NCI-H82 (cell line): ENCODE measurements at places on chromosomes 1 and 21.

DNA sequence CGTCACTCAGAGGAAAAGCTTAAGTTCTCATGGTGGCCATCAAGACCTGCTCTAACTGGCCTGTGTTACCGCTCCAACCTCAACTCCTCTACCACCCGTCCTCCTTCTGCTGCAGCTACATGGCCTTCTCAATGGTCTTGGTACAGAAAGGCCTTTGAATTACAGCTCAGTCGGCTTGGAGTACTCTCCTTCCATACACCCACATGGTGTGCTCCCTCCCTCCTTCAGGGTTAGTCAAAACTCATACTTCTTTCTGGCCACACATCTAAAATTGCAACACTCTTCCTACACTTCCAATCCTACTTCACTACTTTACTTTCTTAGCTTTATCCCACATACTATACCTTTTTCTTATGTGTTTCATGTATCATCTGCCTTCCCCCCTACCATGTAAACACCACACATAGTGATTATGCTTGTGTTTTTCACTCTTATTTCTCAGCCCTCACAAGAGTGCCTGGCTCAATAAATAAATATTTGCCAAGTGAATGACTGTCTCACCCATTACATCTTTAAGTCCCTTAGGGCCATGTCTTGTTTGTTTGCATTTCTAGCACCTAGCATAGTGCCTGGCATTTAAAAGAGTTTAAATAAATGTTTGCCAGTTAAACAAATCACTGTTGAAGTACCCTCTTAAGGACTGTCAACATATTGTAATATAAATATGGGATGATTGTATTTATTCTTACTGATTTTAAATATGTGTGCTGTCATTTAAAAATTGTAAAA is 37.6 kb upstream of the HMCN1 start:
- peak; percentile 62 for DNase-seq

DNA sequence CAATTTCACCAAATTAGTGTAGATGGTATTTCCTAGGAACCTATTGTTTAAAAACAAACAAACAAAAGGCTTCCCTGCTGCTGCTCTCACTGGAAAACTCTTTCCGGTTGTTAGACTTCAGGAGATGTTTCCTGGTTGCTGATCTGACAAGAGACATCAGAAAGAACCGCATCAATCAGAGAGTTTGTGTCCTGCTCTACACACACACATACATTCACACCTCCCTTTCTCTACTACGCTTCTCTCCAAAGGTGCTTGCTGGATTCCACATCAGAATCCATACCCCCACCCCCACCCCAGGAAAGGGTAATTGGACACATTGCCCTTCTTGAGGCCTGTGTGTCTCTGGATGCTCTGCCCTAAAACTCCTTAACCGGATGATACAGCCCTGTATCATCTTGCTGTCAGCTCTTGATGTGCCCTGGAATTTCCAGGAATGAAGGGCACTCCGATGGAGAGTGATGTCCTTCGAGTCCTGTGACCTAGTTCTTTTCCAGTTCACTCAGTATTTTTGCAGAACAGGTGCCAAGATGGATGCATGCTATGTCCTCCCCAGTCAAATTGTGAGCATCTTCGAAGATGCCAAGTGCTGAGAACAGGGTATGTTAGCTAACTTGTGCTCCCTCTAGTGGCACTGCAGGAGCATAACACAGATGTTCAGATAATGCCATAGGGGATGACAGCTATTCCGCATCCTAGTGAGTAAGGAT is 113.7 kb upstream of the SLC35F3 start:
- peak; percentile 86 for DNase-seq

DNA sequence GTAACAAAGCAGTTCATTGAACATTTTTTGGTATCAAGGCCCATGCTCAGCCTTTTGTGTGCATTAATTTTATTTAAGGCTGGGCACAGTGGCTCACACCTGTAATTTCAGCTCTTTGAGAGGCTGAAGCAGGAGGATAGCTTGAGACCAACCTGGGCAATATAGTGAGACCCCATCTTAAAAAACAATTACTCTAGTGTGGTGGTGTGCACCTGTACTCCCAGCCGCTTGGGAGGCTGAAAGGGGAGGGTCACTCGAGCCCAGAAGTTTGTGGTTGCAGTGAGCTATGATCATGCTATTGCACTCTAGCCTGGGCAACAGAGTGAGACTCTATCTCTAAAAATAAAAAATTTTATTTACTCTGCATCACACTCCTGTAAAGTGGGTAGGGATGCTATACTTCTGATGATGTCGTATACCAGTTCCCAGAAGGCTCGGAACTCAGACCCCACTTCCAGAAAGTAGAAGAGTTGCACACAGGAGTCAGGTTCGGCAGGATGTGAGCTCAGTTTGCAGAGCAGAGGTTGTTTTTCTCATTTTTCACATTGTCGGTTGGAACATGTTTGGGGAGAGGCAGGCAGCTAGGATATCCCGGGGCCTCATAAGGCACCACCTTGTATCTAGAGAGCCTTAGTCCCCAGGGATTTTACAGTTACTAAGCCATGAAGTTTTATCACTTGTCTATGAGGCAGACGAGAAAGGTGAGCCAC is 144.6 kb downstream of the GALNT2 start:
- DNase-seq = no peak

- no peak for DNase-seq
Measured at GRCh38 chr1:21668232-21668950, 766 bp downstream of the RAP1GAP start.

DNA sequence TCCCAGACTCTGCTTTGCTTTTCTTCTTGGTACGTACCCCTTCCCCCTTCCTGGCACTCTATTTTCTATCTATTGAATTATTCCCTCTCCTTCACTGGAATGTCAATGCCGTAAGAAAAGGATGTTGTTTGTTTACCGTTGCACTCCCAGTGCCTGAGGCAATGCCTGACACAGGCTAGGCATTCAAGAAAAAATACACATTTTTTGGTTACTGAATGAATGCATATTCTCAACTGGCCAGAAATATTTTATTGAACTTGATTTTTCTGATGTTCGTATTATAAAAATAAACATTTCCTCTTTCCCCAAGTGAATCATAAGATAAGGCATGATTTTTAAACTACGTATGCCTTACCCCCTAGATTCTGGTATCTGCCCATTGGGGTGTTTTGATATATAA is 41.2 kb downstream of the GNG12 start:
- no peak for DNase-seq

DNA sequence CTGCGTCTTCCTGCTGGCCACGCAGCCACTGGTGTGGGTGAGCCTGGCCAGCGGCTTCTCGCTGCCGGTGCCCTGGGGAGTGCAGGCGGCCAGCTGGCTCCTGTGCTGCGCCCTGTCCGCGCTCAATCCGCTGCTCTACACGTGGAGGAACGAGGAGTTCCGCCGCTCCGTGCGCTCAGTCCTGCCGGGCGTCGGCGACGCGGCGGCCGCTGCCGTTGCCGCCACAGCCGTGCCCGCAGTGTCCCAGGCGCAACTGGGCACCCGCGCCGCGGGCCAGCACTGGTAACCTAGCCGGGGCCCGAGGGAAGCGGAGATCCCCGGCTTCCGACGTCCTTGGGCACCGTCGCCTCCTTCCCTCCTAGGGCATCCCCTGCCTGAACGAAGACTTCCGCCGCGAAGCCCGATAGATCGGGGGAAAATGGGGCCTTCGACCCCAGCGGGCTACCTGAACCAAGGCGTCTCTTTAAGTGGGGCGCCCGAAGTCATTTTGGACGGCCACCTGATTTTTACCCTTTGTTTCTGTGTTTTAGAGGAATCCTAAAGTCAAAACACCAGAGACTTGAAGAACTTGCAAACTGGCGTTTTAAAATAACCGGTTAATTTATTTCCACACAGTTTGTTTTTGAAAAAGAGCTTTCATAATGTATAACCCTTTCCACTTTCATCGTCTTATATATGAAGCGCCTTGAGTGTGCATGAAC is 2.0 kb downstream of the GPR88 start:
- peak; percentile 40 for DNase-seq

DNA sequence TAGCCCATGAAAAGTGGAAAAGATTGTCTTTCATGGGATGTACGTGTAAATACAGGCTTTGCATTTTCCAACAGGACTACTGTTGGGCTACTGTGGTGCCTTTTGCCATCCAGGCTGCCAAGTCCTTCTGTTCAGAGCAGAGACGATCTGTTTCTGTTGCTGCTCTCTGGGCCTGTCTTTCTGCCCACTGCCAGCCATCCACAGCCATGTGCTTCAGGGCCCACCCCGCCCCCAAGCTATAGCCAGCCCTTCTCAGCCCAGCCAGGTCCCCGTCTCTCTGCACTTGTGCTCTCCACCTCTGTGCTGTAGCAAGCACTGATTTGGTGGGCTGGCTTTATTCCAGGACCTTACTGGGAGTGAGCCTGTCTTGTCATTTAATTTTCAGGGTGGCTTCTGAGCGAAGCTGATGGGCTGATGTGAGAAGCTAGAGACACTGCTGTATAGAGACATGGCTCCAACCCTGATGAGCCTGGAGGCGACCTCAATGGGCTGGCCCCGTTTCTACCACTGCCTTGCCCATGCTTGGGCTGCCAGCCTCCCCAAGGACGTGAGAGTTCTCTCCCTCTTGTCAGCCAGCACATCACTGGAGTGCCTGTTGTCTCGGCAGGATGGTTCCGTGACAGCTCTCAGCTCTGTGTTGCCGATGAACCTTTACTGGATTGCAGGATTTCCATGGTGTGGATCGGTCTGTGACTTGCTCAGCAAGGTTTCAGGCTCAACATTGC is 137.8 kb downstream of the PEX14 start:
- DNase-seq = no peak

DNA sequence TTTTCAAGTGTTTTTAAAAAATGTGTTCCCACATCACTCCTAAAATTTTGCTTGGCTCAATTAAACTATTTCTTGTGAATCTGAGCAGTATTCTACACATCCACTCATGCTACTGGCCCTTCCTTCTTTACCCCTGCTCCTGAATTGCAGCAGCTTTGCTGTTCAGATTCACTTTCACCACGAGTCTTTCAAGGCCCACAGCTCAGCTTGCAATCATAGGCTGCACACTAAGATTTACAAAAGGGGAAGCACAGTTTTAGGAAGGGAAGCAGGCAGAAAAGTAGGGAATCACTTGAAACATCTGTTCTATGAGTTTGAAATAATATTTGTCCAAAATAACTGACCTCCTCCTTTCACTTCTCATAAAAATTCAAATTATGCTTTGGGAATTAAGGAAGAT is 70.9 kb upstream of the EDEM3 start:
- DNase-seq = no peak

DNA sequence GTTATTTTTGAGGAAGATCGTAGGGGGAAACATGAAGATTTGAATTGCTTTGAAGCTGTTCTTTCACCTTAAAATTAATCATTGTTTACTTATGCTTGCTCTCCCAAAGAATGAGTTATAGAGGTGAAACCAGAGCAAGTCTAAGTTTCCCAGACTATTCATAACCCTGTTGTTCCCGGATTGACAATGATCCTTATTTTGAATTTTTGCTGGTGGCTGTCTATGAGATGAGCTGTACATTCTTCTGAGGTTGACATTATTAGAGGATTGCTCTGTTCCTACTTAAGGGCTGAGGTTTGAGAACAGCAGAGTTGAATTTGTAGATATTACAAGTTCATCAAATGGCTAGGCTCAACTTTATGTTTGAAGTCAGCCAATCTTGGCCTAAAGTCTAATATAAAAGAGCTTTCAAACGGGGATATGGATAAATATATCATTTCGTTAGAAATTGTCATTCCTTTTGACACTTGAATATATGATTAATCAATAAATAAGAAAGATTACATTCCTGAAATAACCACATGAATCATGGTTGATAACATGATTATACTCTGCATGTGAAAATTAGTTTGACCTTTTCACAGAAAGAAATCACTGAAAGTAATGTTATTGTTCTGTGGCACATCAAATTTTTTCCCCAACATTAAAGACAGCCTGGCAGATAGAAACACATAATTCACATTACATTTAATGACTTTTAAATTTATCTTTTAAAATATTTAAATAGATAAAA is 19.1 kb upstream of the PDE4B start:
- no peak for DNase-seq

DNA sequence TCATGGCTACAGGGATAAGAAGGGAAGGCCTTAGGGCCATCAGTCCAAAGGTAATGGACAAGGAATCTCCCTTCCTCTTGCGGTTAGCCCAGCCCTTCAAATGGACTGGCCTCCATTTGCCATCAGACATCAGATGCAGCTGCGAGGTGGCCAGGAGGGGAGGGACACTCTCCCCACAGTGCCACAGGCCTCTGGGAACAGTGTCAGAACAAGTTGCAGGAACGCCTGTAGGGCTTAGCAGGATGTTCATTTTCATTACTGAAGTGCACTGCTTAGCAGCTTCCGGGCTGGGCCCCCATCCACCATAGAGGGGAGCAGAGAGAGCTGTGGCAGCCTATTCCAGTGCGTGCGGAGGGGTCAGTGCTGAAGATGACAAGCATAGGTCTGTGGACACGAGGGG is 127.5 kb downstream of the GALNT2 start:
- DNase-seq = no peak

GRCh38 chr1:210412240-210412639 is 83.5 kb downstream of the HHAT start:
- no peak for DNase-seq

- peak; percentile 80 for DNase-seq
Measured at GRCh38 chr1:204445860-204446412, 34.3 kb upstream of the PPP1R15B start.

GRCh38 chr1:30909365-30910068 is 959 bp upstream of the SDC3 start:
- DNase-seq = peak; percentile 54

DNA sequence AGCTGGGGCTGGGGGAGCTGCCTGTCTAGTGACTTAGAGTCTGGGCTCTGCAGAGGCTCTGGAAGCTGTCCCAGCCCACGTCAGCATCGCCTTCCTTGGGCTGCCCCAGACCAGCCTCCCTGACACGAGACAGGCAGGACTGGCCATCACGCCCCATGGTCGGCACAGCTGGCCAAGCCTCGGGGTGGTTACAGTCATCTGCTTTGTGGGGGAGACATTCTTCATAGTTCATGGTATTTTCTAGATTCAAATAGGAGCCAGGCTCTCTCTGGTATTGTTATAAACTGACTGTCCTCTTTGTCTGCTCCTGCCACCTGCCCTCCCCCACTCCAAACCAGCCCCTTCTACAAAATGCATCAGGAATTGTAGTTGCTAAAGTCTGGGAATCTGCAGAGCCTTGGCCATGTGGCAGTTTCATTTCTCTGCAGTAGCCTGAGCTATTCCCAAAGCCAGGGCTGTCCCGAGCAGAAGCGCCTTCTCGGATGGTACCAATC is 29.4 kb downstream of the OLFML2B start:
- no peak for DNase-seq

GRCh38 chr1:198143797-198144196 is 13.0 kb upstream of the NEK7 start:
- no peak for DNase-seq

DNA sequence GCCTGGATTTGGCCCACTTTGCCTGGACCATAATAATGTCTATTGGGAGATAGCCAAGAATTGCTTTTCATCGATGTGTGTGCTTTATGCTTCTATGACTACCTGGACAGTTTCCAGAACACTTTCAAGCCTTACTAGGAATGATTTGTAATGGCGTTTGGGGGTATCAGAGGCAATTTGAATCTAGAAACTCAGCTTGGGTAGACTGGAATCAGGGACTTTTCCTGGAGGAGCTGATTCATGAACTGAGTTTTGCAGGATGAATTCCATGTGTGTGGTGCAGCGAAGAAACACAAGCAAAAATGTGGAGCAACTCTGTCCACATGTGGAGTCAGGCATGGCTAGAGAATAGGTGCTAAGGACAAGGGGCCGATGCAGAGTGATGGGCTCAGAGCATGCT is 11.9 kb upstream of the TMEM61 start:
- no peak for DNase-seq

- peak; percentile 67 for DNase-seq
Measured at GRCh38 chr1:64745181-64745985, 508 bp downstream of the RAVER2 start.
